ENCODE measurements at places on chromosomes 2 and 18.

- H3K4me1 ChIP-seq, result peaks cover 2% of the 10 kb centered on the region
- H3K4me3 ChIP-seq, result no peak overlapping the region
- no peak for DNase-seq
- no peaks in the 10 kb centered on the region for H3K36me3 ChIP-seq
- no peaks in the 10 kb centered on the region for H3K27me3 ChIP-seq
- no peak overlapping the region for H3K27ac ChIP-seq
Measured at GRCh38 chr18:67144329-67144728, 372.2 kb downstream of the DSEL start.

DNA sequence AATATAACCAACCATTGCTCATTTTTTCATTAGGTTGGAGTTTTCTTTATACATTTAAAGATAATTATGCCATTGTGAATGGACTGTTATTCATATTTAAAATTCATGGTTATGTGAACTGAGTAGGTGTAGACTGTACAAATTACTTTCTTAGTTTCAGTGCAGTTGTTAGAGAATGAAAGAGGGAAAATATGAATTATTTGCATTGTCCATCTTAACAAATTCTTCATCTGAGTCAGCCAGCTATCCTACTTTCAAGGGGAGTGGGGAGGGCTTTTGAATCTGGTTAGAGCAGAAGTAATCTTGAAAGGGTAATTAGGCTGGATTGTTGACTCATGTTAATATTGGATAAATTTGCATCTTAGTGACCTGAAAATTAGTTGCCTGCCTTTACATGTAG is 212.0 kb downstream of the MCFD2 start:
- H3K27ac ChIP-seq, result no peak overlapping the region
- DNase-seq, result no peak
- H3K27me3 ChIP-seq, result no peaks in the 10 kb centered on the region
- no peaks in the 10 kb centered on the region for H3K36me3 ChIP-seq

- no peaks in the 10 kb centered on the region for H3K27me3 ChIP-seq
- H3K27ac ChIP-seq, result peak overlapping the region; percentile 87
- no peak for DNase-seq
Measured at GRCh38 chr2:134367213-134367612, 113.3 kb downstream of the MGAT5 start.

GRCh38 chr2:223860809-223861738 is 23.7 kb upstream of the AP1S3 start:
- no peak overlapping the region for H3K27ac ChIP-seq
- H3K4me1 ChIP-seq, result peaks cover 15% of the 10 kb centered on the region
- H3K27me3 ChIP-seq, result no peaks in the 10 kb centered on the region
- DNase-seq, result no peak
